Central memory CD8-positive, alpha-beta T cell (primary cell): ENCODE measurements at places on chromosomes 5 and 9.

- H3K4me1 ChIP-seq, result no peaks in the 10 kb centered on the region
- H3K36me3 ChIP-seq, result no peaks in the 10 kb centered on the region
- H3K27me3 ChIP-seq, result no peaks in the 10 kb centered on the region
- no peak overlapping the region for H3K4me3 ChIP-seq
- no peak overlapping the region for H3K27ac ChIP-seq
These were observed 1242.9 kb upstream of the CDH6 start for GRCh38 chr5:29950416-29951145.

DNA sequence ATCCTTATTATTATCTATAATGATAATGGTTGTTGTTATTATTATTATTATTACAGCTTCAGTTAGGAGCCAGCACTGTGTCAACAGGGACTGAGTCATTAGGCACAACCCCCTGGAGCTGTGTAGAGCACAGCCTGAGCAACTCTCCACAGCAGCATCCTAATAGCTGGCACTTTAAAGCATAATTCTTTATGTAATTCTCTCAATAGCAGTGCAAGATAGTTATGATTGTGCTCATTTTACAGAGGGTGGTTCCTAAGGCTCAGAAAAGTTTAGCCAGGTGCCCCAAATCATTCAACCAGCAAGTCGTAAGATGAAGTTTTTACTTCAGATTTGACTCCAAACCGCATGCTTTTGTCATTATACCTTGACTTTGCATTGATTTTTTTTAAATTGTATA lies 390.3 kb downstream of the ANXA1 start:
- H3K4me3 ChIP-seq, result no peak overlapping the region
- H3K36me3 ChIP-seq, result no peaks in the 10 kb centered on the region
- H3K27ac ChIP-seq, result no peak overlapping the region
- no peaks in the 10 kb centered on the region for H3K4me1 ChIP-seq
- DNase-seq, result no peak

GRCh38 chr5:39422036-39422606 lies 2.7 kb downstream of the DAB2 start:
- no peak for DNase-seq
- no peak overlapping the region for H3K4me3 ChIP-seq
- no peak overlapping the region for H3K27ac ChIP-seq
- H3K36me3 ChIP-seq, result no peaks in the 10 kb centered on the region

- peaks cover 29% of the 10 kb centered on the region for H3K36me3 ChIP-seq
- H3K27ac ChIP-seq, result peak overlapping the region; percentile 66
- no peak overlapping the region for H3K4me3 ChIP-seq
- peaks cover 38% of the 10 kb centered on the region for H3K4me1 ChIP-seq
- H3K27me3 ChIP-seq, result no peaks in the 10 kb centered on the region
These were observed 36.4 kb downstream of the MTMR12 start for GRCh38 chr5:32276173-32276853.

DNA sequence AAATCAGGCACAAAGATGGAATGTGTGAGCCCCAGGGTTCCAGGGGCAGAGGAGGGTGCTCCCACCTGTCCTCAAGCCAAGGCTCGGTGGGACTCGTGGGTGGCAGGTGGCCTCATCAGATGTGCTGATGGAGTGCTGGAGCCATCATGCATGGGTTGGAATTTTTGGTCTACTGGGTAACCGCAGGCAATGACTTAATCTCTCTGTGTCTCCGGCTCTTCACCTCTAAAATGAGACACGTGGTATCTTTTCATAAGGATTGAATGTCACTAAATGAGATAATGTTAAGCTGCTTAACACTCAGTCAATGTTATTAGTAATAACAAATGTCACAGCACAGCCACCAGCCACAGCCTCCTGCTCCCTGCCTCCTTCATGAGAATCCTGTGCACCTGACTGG lies 245.5 kb downstream of the HSPA4 start:
- DNase-seq, result no peak
- no peaks in the 10 kb centered on the region for H3K27me3 ChIP-seq
- H3K27ac ChIP-seq, result no peak overlapping the region
- H3K36me3 ChIP-seq, result no peaks in the 10 kb centered on the region

DNA sequence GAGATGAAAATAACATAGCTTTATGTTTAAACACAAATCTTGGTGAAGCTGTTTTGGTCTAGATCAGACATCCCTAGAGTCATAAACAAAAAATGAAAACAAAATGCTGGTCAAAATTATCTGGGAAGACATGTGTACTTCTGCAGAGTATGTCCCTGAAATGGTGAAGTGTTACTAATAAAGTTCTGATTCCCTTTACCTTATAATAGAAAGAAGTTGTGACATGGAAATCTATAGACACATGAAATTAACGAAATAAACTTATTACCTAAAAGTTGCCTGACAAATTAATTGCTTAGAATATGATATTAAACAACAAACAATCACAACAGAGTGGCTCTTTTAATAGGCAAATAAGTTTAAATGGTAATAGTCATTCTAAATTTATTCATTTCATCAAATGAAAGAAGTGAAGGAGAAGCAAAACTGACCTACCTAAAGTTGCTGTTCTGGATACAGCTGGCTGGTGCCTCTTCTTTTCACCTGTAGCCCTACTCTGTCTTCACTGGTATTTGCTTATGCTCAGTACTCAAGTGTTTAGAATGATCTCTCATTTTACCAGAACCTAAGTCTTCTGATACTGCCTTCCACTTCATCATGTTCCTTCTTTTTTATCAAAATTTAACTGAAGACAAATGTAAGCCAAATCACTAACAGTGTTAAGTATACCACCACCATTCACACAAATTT lies 38.8 kb downstream of the FNIP1 start:
- DNase-seq, result no peak
- peaks cover 1% of the 10 kb centered on the region for H3K36me3 ChIP-seq
- H3K4me1 ChIP-seq, result peaks cover 47% of the 10 kb centered on the region
- no peak overlapping the region for H3K4me3 ChIP-seq

DNA sequence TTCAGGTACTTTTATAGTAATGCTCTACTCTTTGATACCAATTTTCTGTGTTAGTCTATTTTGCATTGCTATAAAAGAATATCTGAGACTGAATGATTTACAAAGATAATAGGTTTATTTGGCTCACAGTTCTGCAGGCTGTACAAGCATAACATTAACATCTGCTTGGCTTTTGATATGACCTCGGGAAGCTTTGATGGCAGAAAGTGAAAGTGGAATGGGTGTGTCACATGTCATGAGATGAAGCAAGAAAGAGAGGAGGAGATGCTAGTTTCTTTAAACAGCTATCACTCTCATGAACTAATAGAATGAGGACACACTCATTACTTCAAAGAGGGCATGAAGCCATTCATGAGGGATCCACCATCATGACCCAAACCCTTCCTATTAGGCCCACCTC lies 270.9 kb upstream of the IL12B start:
- no peak for DNase-seq
- H3K4me3 ChIP-seq, result no peak overlapping the region
- peaks cover 1% of the 10 kb centered on the region for H3K36me3 ChIP-seq

DNA sequence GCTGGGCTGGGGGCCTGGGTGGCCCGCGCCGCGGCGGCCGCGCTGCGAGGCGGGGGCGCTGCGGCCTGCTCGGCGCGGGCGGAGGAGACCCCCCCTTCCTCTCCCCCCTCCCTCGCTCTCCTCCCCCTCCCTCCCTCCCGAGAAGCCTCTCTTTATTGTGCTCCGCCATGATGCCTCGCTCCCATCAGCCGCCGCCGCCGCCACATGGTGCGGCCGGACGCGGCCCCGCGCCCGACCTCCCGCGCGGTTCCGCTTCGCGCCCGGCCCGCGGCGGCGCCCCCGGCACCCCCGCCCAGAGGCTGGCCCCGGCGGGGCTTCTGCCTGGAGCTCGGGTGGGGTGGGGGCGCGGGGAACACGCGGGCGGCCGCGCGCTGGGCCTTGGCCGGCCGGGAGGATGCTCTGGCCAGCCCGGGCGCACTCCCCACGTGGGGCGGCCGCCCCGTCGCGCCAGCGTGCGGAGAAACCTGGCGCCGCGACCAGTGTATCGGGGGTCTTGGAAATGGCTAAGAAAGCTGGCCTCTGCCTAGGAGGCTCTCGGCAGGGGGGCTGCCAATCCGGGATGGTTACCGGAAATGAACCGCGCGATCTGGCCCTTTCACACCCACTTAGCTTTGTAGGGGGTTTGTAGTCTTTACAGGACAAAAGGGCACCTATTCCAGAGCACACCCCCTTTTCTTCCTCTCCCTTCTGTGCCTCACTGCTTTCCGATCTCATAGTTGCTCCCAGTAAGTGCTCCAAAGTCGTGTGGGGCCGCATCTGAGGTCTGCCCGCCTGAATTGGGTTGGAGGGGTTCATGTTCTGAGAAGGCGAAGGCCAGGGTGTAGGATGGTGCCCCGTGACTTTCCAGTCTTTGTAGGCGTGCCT lies 1.0 kb downstream of the SET start:
- H3K36me3 ChIP-seq, result peaks cover 46% of the 10 kb centered on the region
- DNase-seq, result no peak
- no peaks in the 10 kb centered on the region for H3K27me3 ChIP-seq

DNA sequence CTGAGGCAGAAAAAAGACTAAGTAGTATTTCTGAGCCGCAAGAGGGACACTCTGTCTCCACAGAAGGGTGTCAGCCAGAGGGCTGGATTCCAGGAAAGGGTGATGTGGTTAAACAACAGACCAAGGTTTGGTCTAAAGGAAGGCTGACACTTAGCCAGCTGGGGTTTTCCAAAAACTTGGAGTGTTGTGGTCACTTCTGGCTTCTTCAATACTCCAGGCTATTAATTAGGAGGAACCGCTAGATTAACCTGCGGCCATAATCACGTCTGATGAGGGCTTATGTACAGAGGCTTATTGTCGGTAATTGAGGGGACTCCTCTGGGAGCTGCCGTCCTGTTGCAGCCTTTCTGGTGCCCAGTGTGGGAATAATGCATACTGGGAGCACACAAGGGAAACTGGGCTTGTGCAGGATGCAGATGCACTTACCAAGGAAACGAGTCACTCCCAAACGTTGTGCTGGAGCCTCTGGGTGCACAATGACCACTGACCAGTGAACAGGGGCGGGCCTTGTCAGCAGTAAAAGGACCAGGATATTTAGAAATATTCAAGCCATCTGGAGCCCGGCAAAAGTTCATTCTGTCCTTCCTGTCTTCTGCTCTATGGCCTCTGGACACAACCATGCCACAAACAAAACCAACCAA lies 70.2 kb upstream of the TUT7 start:
- no peak overlapping the region for H3K27ac ChIP-seq
- no peak overlapping the region for H3K4me3 ChIP-seq
- no peaks in the 10 kb centered on the region for H3K4me1 ChIP-seq

DNA sequence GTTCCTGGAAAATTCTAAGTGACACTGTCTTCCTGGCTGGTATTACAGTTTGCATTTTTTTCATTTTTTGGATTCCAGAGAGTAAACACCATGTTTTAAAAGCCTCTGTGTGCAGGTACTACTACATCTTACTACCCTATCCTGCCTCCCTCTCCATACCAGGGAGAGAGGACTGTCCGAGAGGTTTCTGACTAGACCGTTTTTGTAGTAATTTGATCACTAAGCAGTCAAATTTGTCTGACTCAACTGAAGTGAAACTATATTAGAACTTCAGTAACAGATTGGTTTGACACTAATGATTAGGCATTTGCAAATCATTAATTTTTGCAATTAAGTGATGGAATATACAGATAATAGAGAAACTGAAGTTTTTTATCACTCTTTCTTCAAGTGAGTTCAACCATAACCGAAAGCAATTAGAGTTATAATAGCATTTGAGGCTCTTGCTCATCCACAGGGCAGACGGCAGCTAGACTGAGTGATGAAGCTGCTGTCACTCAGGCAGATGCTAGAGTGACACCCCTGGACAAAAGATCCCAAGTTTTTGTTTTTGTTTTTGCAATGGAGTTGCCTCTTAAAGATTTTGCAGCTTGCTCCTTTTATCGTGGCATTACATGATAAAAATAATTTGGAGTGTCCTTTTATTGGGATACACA lies 44.3 kb downstream of the SMARCA2 start:
- H3K4me3 ChIP-seq, result no peak overlapping the region
- H3K27me3 ChIP-seq, result no peaks in the 10 kb centered on the region
- H3K27ac ChIP-seq, result no peak overlapping the region
- peaks cover 44% of the 10 kb centered on the region for H3K36me3 ChIP-seq
- DNase-seq, result no peak
